MM.1S (cell line): ENCODE measurements at places on chromosomes 2 and 18.

- no peak for DNase-seq
These were observed 92.1 kb downstream of the IRS1 start for GRCh38 chr2:226707499-226707898.

GRCh38 chr2:23793476-23793875, 133.4 kb downstream of the ATAD2B start:
- no peak for DNase-seq

GRCh38 chr18:48134609-48135008, 204.2 kb upstream of the SMAD2 start:
- DNase-seq = no peak

DNA sequence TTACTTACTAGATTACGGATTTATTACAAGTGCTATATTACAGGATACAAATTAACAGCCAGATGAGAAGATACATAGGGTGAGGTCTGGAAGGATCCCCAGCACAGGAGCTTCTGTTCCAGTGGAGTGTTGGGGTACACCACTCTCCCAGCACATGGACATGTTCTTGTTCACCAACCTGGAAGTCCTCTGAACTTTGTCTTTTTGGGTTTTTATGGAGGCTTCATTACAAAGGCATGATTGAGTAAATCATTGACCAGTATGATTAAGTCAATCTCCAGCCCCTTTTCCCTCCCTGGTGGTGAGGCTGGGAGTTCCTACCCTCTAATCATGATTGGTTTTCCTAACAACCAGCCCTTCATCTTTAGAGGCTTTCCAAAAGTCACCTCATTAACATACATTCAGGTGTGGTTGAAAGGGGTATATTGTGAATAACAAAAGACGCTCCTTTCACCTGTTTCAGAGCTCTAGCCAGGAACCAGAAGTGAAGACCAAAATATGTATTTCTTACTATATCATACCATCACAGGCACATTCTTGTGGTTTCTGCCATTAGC, 38.3 kb downstream of the APLF start:
- no peak for DNase-seq

GRCh38 chr2:17318013-17318412, 200.2 kb downstream of the RAD51AP2 start:
- DNase-seq = no peak

GRCh38 chr18:3914109-3914508, 464.1 kb downstream of the TGIF1 start:
- DNase-seq = no peak

DNA sequence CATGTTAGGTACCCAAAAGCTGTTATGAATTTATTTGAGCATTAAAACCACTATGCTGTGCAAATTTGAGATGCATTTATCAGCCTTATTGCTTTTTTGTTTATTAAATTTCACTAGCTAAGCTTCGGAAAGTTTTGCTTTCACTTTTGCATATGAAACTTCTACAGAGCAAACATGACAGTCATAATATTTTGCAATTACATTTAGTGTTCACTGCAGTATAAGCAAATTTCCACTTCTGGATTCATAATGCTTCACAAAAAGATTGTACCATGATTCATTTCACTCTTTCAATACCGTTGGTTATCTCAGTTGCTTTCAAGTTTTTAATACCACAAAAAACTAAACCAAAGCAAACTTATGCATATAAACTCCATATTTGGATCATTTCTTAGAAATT, 228.7 kb upstream of the SLC8A1 start:
- DNase-seq = peak; percentile 76

- no peak for DNase-seq
These were observed 47.9 kb downstream of the SOX11 start for GRCh38 chr2:5740053-5740452.

DNA sequence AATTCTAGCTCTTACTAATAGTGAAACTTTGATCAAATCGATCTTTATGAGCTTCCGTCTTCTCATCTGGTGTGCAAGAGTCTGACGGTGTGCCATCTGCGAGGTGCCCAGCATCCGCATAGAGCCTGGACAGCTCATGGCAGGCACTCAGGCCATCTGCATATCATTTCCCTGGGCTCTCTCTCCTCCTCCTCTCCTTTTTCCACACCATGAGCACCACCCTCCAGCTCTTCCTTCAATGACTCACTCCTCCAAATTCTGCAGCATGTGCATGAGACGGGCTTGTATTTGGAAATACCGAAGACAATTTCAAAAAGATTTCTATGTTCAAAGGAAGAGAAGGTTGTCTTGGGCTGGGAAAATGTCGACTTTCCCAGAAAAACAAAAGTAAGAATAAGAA, 161.1 kb downstream of the CCBE1 start:
- DNase-seq = no peak

- no peak for DNase-seq
These were observed 15.4 kb upstream of the TET3 start for GRCh38 chr2:73969356-73969755.

GRCh38 chr2:5250482-5250881, 441.7 kb upstream of the SOX11 start:
- DNase-seq = no peak

DNA sequence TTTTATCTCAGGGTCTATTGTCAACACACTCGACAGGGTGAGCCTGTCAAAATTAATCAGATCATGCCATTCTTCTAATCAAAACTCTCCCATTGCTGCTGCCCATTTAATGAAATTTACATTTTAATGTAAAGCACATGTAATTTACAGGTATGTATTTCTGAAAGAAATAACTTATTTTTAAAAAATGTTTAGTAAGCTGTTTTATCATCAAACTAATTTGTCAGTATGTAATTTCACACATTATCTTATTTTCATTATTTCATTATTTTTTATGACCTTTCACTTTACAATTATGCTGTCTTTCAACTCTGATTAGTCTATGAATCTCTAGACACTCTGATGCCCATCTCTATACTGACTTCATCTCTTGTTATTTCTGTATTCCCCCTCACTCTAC, 467.8 kb downstream of the ZNF804A start:
- no peak for DNase-seq

GRCh38 chr2:8297376-8298231, 384.3 kb upstream of the ID2 start:
- DNase-seq = no peak

GRCh38 chr18:49618742-49619681, 57.2 kb downstream of the LIPG start:
- no peak for DNase-seq

- no peak for DNase-seq
These were observed 10.3 kb downstream of the DNER start for GRCh38 chr2:229703909-229704630.

DNA sequence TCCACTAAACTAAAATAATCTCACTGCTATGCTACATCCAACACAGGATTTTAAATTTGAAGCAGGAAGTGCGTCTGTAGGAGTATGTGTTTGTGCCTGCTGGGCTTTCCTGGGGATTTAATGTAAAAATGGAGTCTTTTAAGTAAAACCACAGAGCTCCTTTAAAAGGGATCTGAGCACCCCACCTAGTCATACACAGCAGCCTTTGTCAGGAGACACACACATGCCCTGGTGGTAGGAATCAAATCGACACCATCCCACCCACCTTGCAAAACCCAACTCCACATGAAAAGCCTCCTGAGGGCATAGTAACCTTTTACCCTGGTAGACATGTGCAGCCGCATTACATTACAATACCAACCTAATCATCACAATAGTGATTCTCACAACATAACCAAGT, 29.1 kb downstream of the UXS1 start:
- no peak for DNase-seq

DNA sequence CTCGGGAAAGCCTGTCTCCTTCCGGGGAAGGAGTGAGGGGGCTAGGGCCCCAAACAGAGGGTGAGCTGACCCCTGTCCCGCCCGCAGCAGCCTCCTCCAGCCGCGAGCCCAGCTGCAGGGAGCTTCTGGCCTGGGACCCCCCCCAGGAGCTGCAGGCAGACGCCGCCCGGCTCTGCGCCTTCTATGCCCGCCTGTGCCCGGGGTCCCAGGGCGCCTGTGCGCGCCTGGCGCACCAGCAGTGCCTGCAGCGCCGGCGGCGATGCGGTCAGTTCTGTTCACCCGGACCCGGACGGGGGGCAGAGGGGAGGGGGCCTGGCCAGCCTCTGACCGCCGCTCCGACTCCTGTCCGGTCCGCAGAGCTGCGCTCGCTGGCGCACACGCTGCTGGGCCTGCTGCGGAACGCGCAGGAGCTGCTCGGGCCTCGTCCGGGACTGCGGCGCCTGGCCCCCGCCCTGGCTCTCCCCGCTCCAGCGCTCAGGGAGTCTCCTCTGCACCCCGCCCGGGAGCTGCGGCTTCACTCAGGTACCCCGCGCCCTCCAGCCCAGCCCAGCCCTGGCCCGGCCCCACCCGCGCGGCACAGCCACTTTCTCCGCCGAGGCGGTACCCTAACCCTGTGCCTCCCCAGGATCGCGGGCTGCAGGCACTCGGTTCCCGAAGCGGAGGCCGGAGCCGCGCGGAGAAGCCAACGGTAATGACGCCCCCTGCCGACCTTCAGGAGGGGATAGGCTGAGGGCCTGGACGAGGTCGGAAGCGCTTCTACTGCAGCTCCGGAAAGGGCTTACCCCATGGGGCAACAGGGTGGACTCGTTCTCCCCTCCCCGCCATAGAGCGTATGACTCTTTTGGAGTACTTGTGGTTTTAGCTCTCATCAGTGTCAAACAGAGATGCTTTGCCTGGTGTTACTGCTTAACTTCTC, 2.0 kb upstream of the CHRND start:
- DNase-seq = no peak

GRCh38 chr2:118763797-118764196, 83.7 kb downstream of the EN1 start:
- no peak for DNase-seq

DNA sequence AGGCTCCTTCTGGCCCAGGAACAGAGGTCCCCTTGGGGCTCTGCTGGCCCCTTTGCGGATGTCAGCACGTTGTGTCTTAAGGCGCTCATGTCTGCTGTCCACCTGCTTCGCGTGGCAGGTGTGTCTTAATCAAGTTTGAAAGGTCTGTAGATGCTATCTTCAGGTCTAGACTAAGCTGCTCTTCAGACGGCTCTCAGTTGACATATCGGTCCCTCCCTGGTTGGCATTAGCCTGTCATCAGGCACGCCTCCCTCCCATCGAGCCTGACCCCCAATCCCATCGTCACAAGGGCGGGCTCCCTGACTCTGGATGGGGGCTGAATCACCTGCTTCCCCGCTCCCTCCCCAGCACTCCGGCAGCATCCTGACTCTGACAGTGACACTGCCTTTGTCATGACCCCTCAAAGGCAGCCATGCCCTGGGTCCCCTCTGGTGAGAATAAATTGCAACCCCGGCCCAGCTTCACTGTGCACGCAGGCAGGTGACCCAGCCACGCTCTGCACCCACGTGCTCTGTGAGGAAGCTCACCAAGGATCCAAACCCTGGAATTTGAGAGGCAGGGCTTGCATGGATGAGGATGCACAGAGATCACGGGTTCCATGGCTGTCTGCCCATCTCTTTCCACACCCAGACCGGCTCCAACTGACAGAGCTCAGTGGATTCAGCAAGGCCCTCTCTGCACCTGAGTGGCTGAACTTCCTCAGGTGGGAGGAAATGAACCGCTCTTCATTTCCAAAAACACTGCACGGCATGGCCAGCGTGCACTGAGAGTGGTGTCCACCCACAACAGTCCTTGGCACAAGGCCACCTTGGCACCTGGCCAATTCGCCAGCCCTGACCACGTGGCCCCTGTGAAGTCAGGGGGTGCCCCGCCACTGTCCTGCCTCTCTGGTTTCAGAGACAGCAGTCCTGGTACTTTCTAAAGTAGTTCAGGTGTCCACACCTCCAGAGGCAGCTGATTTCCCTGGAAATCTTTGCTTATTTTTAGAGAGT, 110.2 kb upstream of the GPC1 start:
- DNase-seq = no peak

- no peak for DNase-seq
These were observed 22.6 kb downstream of the GREB1L start for GRCh38 chr18:21264651-21265050.

DNA sequence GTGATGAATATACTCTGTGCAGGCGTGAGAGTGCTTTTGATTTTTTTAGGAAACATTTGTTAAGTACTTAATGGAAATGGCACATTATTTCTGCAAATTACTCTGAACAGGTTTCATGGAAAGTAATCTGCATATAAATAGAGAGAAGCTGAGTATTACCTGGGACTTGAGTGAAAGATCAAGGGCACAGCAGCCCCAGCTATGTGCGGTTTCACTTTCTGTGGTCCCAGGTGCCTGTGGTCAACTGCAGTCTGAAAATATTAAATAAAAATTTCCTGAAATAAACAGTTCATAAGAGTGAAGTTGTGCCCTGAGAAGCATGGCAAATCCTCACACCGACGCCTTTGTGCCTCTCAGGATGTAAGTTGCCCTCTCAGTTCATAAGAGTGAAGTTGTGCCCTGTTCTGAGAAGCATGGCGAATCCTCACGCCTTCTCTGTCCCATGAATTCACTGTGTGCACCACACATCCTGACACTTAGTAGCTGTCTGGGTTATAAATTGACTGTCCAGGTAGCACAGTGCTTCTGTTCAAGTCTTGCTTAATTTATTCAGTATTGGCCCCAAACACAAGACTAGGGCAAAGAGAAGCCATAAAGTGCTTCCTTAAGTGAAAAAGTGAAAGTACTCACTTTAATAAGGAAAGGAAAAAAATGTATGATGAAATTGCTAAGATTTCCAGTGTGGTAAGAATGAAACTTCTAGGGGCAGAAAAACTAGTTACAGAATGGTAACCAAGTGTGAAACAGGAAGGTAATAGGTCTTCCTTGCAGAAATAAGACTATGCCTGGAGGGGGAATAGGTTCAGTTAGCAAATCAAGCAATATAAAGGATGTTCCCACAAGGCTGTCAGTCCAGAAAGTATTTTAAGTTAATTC, 4.3 kb upstream of the SNTG2 start:
- peak; percentile 35 for DNase-seq

GRCh38 chr2:215756346-215756730, 257.0 kb downstream of the MREG start:
- DNase-seq = no peak

GRCh38 chr2:75023666-75024455, 65.4 kb downstream of the POLE4 start:
- DNase-seq = no peak

- DNase-seq = no peak
These were observed 7.3 kb upstream of the PRLH start for GRCh38 chr2:237558961-237559641.

GRCh38 chr2:176639016-176639343, 369.7 kb downstream of the MTX2 start:
- no peak for DNase-seq

GRCh38 chr2:218957671-218958070, 1.8 kb upstream of the CDK5R2 start:
- no peak for DNase-seq

GRCh38 chr2:223251656-223252229, 199.8 kb downstream of the KCNE4 start:
- no peak for DNase-seq

DNA sequence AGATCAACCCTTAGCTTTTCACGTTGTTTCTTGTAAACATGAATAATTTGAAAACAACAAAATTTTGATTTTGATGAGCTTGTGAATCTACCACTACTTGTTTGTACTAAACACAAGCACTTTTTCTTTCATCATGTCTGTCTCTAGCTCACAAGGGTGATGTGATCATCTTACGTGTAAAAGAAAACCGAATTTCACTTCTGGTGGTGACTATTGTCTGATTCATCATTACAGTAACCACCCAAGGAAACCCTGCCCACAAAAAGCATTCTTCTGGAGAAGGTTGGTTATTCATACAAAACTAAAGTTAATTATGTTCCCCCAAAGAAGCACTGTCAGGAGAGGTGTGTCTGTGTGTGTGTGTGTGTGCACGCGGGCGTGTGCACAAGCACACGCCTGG, 285.4 kb downstream of the ZNF516 start:
- no peak for DNase-seq

- DNase-seq = no peak
These were observed 89.6 kb downstream of the MCFD2 start for GRCh38 chr2:46825939-46826568.

- DNase-seq = no peak
These were observed 382.6 kb upstream of the MC4R start for GRCh38 chr18:60755134-60755533.
